ENCODE measurements at places on chromosomes 3 and 15. TPM values are rescaled to one million over a fixed set of nuclear protein-coding genes. Genes with fewer than 3 reads are reported as not detected.
A peak's percentile ranks its signal among the peaks of the same experiment; 100 is the strongest.

RUVBL1 gene
- 37.8 TPM for total RNA-seq

GRCh38 chr3:27431116-27431515 is 53.1 kb downstream of the SLC4A7 start:
- H3K36me3 ChIP-seq = peaks cover 32% of the 10 kb centered on the region
- peaks cover 8% of the 10 kb centered on the region for H3K4me1 ChIP-seq
- peak overlapping the region; percentile 83 for H3K27ac ChIP-seq
- no peak for DNase-seq

- H3K4me3 ChIP-seq = no peak overlapping the region
- H3K36me3 ChIP-seq = no peaks in the 10 kb centered on the region
- peaks cover 63% of the 10 kb centered on the region for H3K4me1 ChIP-seq
- no peak for DNase-seq
- H3K27me3 ChIP-seq = no peaks in the 10 kb centered on the region
- H3K27ac ChIP-seq = peak overlapping the region; percentile 95
Observed at GRCh38 chr3:71069797-71070196, 513.7 kb downstream of the FOXP1 start.

GRCh38 chr15:45112591-45113379 is 1.2 kb downstream of the DUOX2 start:
- peaks cover 14% of the 10 kb centered on the region for H3K4me1 ChIP-seq
- H3K27ac ChIP-seq = no peak overlapping the region
- no peaks in the 10 kb centered on the region for H3K36me3 ChIP-seq
- peaks cover 86% of the 10 kb centered on the region for H3K27me3 ChIP-seq

DNA sequence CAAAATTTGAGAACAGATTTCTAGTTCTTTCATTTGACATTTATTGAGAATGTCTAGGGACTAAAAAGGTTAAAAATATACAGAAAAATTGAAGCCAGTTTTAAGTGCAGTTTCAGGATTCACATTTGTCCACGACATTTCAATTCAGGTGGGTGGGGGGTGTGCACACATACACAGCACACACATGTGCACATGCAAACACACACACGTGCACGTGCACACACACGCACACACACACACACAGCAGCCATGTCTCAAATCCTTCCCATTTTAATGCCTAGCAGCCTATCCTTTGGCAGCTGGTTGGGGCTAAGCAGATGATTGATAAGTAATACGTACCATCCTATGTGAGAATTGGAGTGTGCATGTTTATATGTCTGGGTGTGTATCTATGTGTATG is 238.3 kb upstream of the TRIM42 start:
- H3K27ac ChIP-seq = no peak overlapping the region
- no peak overlapping the region for H3K4me3 ChIP-seq
- H3K36me3 ChIP-seq = no peaks in the 10 kb centered on the region
- no peaks in the 10 kb centered on the region for H3K27me3 ChIP-seq

- no peak for DNase-seq
- no peaks in the 10 kb centered on the region for H3K36me3 ChIP-seq
- peaks cover 27% of the 10 kb centered on the region for H3K27me3 ChIP-seq
- no peak overlapping the region for H3K27ac ChIP-seq
- no peak overlapping the region for H3K4me3 ChIP-seq
- H3K4me1 ChIP-seq = no peaks in the 10 kb centered on the region
Observed at GRCh38 chr3:131786386-131786785, 248.4 kb downstream of the CPNE4 start.
